Pulmonary artery endothelial cell (primary cell): ENCODE measurements at places on chromosomes 1 and 21. TPM values are rescaled to one million over a fixed set of nuclear protein-coding genes. Genes with fewer than 3 reads are reported as not detected.
A peak's percentile ranks its signal among the peaks of the same experiment; 100 is the strongest.

The CCDC30 gene
- 0.53 and 0.60 TPM in 2 replicates for total RNA-seq

The SAMD13 gene
- 2.6 and 3.2 TPM in 2 replicates for total RNA-seq

The NPHS2 gene
- not detected in 2 replicates for total RNA-seq

The NBPF10 gene
- total RNA-seq: 0.66 and 1.1 TPM in 2 replicates

The ACTN2 gene
- total RNA-seq: 1.1 and 1.5 TPM in 2 replicates

The ECM1 gene
- total RNA-seq: 0.35 and 0.46 TPM in 2 replicates

The UBQLN4 gene
- total RNA-seq: 16.2 and 20.6 TPM in 2 replicates

The GJB3 gene
- 0.07 TPM in 1 of 2 replicates, not detected in the other for total RNA-seq

The RNF11 gene
- 87.7 and 120 TPM in 2 replicates for total RNA-seq

The AADACL4 gene
- not detected in 2 replicates for total RNA-seq

The ADPRS gene
- 32.6 and 43.5 TPM in 2 replicates for total RNA-seq

The MAP10 gene
- total RNA-seq: 1.1 TPM in 2 replicates

The RCSD1 gene
- 0.07 and 2.4 TPM in 2 replicates for total RNA-seq

DNA sequence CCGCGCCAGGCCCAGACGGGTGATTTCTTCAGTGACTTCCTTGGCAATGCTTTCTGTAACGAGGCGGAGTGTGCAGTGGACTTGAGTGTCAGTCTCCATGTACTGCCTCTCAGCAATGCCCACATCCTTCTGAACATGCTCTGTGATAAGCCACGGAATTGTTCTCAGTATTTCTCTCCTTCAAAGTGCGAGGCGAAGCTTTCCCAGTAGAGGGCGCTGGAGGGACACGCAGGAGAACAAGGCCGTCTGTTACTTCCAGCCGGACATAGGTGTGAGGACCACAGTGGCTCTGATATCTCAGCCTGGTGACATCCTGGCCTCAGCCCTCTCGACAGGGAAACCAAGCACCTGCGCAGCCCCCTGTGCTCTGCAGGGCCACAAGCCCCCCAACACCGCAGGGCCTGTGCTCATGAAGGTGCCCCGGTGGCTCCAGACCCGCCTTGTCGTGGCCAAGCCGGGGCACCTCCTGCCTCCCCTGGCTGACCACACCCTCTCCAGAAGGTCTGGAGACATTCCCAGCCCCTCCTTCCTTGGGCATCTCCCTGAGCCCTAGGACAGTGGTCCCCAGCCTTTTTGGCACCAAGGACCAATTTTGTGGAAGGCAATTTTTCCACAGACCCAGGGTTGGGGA lies 46.1 kb upstream of the BACE2 start:
- DNase-seq: peak; percentile 44

- DNase-seq: no peak
Observed at GRCh38 chr1:209945377-209945776, 7.4 kb downstream of the SYT14 start.

GRCh38 chr1:31273619-31274018 lies 23.0 kb downstream of the SNRNP40 start:
- no peak for DNase-seq

DNA sequence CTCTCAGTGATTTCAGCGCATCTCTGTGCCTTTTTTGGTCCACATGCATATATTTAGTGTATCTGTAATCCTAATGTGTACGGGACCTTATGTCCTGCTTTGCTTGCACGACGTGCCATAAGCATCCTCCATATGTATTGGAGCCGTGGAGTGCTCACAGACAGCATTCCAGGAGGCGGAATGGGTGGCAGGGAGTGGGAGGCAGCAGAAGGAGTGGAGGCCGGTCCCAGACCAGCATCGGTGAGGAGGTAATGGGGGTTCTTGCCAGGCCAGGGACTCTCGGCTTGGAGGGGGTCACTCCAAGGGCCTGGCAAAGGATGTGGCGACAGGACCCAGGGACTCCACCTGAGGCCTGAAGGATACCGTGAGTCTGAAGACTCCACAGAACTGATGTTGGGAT lies 185.0 kb downstream of the CAMTA1 start:
- DNase-seq: no peak

- no peak for DNase-seq
Observed at GRCh38 chr1:89363196-89363595, 663 bp upstream of the GBP6 start.

- DNase-seq: no peak
Observed at GRCh38 chr1:28132171-28133167, 44.0 kb downstream of the PTAFR start.

GRCh38 chr21:43717967-43718871 lies 710 bp upstream of the PDXK start:
- DNase-seq: no peak

- DNase-seq: no peak
Observed at GRCh38 chr1:107061886-107062285, 5.4 kb downstream of the PRMT6 start.

- no peak for DNase-seq
Observed at GRCh38 chr1:66723985-66724384, 28.3 kb upstream of the DYNLT5 start.

- DNase-seq: no peak
Observed at GRCh38 chr1:50357186-50357585, 66.1 kb downstream of the DMRTA2 start.

DNA sequence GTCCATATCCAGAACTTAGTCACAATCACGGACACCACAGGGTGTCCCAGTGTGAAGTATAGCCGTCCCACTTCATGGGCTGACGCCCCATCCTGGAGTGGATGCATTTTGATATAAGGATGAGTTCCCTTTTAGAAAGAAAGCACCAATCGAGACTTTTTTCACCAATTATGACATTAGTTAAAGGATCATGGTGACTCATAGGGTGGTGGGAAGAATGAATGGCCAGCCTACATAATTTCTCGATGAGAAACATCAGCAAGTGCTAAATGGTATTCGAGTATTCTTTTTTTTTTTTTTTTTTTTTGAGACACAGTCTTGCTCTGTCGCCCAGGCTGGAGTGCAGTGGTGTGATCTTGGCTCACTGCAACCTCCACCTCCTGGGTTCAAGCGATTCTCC lies 38.5 kb upstream of the USP1 start:
- no peak for DNase-seq

DNA sequence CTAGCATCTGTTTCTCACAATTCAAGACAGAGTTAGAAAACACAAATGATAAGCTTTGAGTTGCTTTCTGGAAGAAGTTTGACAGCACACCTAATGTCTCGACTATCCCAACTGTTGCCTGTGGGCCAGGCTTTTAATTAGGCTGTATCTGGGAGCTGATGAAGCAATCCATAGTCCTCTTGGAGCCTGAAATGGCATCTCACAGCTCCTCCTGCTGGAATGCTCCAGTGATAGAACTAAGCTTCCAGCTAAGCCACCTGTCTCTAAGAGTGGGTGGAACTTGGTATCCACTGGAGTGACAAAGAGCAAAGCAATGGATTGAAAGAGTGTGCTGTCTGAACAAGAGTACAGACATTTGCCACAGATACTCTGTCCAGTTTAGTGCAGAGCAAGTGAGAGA lies 605.3 kb upstream of the NR5A2 start:
- no peak for DNase-seq

GRCh38 chr1:99957818-99958217 lies 12.0 kb upstream of the SLC35A3 start:
- no peak for DNase-seq

DNA sequence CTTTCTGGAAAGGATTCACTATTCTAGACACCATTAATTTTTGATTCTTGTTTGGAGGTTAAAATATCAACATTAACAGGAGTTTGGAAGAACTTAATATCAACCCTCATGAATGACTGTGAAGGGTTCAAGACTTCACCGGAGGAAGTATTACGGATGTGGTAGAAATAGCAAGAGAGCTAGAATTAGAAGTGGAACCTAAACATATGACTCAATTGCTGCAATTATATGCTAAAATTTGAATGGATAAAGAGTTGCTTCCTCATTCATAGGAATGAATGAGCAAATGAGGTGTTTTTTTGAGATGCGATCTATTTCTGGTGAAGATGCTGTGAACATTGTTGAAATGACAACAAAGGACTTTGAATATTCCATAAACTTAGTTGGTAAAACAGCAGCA lies 77.9 kb upstream of the TNFSF4 start:
- DNase-seq: no peak

DNA sequence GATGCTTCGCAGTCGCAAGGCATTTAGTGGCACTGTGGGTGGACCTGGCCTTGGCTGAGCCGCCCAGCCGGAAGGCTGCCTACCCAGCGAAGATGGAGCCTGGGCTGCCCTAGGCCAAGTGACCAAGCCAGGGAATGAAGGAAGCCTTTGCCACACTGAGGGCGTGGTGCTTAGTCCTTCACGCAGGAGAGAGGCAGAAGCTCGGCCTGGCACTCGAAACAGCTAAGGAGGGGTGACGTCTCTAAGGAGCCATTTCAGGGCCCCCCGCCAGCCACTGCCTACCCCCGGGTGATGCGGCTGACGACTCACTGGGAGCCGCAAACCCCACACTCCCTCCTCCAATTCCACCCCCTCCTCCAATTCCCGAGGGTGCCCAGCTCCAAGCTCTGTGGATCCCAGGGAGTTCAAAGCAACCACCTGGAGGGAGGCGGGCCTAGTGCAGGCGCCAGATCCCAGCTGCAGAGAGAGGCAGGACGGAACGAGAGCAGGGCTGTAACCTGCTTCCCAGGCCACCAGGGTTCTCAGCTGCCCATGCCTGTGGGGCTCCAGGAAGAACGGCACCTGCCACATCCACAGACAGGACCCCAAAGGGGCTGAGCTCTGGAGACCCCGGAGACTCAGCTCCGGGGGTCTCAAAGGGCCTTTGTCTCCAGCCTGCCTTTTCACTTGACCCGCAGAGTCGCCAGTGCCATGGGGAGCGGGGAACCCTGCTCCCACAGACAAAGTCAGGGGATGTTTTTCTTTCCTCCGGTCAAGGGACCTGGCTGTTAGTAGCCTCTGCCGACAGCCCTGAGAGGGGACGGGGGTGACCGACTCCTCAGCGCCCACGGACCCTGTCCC lies 75.8 kb downstream of the ARHGEF16 start:
- no peak for DNase-seq

GRCh38 chr1:181089017-181089675 lies 646 bp downstream of the IER5 start:
- no peak for DNase-seq

- no peak for DNase-seq
Observed at GRCh38 chr1:180762796-180763195, 131.0 kb downstream of the XPR1 start.

GRCh38 chr1:161379071-161379470 lies 11.4 kb upstream of the CFAP126 start:
- no peak for DNase-seq

DNA sequence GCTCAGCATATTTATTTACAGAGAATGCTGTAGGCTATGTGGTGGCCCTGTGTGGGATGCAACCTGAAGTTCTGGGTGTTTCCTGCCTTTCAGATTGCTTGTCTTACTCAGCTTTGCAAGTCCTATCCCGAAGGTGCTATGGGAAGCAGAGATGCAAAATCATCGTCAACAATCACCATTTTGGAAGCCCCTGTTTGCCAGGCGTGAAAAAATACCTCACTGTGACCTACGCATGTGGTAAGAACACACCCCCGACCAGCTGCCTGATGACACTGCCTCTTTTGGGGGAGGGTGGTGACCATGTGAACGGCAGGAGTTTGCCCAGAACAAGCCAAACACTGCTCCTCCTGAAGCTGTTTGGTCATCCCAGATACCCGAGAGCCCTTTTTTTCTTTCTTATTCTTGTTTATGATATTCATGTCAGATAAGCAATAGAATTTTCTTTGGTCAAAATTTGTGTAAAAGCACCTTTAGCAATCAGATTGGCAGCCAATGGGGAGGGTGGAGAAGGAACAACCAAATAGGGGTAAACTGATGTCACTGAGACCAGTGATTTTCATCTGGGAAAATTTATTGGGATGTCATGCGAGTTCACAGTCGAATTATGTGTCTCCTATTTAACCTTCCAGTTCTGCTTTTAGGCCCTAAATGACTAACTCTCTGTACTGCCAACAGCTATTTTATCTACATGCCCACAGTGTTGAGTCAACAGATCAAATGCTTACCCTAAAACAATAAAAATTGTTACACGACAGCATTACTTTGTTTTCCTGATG lies 82.6 kb downstream of the EVA1C start:
- peak; percentile 56 for DNase-seq

- no peak for DNase-seq
Observed at GRCh38 chr1:33725037-33725436, 138.8 kb upstream of the HMGB4 start.

DNA sequence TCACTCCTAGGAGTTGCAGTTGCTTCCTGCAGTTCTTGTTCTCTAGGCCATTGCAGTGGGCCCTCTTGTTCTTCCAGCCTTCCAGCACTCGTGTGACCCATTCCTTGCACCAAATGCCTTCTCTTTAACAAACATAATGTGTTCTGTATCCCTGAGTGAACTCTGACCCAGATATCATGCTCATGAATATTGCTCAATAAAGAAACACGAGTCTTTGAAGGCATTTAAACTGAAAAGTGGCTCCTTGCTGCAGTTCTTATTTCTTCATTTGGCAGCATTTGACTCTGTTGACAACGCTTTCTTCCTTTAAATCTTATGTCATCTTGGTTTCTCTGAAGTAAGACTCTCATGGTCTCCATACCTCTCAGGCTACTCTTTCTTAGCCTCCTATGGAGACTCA lies 100.7 kb upstream of the PDE4B start:
- no peak for DNase-seq

GRCh38 chr21:31363720-31364119 lies 19.7 kb upstream of the TIAM1 start:
- DNase-seq: no peak

- no peak for DNase-seq
Observed at GRCh38 chr1:166813508-166814223, 25.6 kb upstream of the POGK start.

DNA sequence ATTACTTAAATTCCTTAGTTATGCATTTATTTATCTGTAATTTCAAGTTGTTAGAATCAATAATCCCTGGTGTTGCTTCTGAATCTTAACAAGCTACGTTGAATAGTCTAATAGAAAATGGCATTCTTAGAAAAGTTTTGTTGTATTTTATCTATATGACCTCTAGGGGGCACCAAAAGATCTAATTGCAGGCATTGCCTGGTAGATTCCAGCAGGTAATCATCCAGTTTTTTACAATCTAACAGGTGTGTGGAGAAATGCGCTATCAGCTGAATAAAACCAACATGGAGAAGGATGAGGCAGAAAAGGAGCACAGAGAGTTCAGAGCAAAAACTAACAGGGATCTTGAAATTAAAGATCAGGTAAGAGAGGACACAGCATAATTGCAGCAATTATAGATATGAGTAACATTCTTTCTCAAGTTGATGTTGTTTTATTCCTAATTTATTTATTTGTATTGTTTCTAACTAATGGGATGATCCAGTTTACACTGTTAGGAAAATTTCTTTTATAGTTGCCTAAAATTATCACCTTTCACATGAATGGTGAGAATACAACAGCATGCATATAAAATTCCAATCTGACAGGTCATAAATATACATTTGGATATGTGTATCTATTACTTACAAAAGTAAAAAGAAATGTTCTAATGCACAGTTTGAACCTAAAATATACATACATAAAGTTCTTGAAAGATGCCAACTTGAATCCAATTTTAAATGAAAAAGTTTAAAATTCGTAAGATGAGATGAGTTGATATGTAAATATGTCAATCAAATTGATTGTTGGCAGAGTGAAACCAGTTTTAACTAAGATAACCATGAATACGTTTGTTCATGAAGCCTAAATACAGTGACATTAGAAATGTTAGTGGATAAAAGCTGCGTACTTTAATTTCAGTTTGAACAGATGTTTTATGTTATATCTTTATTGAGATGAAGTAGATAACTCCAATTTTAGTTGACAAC lies 88.4 kb downstream of the SDCCAG8 start:
- no peak for DNase-seq
